ENCODE measurements at places on chromosomes 16 and 17.

DNA sequence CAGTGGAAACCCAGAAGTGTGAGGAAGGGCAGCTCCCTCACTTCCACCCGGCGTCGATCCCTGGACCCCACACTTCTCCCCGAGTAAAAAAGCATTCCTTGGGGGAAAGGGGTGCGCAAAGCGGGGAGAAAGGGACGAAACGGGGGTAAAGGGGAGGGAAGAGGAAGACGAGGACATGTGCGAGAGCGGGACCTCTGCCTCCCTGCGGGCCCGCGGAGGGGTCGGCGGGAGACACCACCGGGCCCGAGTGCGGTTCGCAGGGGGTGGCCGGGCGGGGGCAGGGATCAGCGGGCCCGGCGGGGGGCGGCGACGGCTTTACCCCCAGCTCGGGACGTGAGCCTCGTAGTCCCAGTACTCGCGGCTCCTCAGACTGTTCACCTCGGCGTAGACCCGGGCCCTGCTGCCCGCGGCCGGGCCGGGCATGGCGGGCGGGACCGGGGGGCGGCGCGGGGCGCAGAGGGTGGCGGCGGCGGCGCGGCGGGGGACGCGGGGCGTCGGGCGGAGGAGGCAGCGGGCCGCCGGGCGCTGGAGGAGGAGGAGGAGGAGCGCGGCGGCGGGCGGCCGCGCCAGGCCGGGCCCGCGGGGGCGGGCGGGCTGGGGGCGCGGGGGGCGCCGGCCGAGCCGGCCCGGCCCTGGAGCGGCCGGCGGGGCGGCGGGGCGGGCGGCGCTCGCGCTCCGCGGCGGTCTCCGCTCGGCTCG is 443 bp downstream of the CSNK2A2 start:
- DNase-seq, result no peak

GRCh38 chr17:79987187-79987934 is 48.3 kb downstream of the TBC1D16 start:
- DNase-seq, result peak; percentile 50

- no peak for DNase-seq
Observed at GRCh38 chr17:13182854-13183253, 165.0 kb upstream of the ELAC2 start.

DNA sequence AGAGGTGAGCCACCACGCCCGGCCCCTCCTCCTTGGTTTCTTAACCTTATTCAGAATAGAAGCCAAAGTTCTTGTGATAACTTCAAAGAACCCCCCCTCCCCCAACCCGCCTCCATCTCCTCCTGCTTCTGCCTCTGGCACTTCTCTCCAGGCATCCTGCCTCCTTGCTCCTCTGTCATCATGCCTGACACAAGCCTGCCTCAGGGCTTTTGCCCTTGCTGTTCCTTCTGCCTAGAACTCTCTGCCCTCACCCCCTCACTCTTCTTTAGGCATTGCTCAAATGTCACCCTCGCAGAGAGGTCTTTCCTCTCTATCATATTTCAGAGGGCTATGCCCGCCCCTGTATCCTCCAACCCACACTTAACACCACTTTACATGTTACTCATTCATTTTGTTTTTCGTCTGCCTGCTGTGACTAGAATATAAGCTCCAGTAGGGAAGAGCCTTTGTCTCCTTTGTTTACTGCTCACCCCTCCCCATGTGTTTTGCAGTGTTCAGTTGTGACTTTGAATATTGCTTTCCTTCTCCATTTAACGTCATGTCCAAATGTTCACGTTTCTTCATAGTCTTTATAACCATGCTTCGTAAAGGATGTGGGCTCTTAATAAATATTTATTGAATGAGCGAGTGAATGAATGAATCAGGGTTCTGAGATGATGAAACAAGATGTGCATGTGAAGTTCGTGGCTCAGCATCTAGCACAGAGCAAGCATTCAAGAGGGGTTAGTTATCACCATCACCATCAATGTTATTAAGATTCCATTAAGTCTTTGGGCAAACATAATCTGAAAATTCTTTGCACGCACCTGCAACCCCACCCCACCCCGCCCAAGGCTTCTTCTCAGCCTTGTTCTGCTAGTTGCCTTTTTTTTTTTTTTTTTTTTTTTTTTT is 186.2 kb upstream of the WSCD1 start:
- DNase-seq, result no peak

DNA sequence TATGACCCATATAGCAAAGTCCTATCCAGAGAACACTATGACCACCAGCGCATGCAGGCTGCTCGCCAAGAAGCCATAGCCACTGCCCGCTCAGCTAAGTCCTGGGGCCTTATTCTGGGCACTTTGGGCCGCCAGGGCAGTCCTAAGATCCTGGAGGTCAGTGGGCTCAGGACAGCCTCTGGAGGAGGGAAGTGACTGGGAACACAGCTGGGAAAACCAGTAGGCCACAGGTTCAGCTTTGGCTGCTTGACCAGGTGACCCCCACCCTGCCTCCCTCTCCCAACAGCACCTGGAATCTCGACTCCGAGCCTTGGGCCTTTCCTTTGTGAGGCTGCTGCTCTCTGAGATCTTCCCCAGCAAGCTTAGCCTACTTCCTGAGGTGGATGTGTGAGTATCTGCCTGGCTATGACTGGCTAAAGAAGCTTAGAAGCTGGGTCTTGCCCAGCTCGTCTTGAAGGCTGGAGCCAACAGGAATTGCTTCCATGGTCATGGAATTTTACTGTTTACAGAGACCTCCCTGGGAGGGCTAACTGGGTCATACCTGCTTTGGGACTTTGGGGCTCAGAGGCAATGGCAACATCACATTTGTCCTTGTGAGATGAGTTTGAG is 1.5 kb upstream of the OVCA2 start:
- DNase-seq, result no peak

All from Right ventricle myocardium inferior (tissue), 1 donor.